ENCODE measurements at places on chromosomes 2 and 18.

GRCh38 chr18:12301263-12302005 is 6.6 kb upstream of the TUBB6 start:
- H3K36me3 ChIP-seq = no peaks in the 10 kb centered on the region
- no peak for DNase-seq
- no peak overlapping the region for H3K27ac ChIP-seq
- H3K4me1 ChIP-seq = no peaks in the 10 kb centered on the region

- no peaks in the 10 kb centered on the region for H3K36me3 ChIP-seq
- peak; percentile 35 for DNase-seq
- H3K4me1 ChIP-seq = no peaks in the 10 kb centered on the region
- no peak overlapping the region for H3K27ac ChIP-seq
Measured at GRCh38 chr18:79590191-79591031, 89.2 kb upstream of the CTDP1 start.

GRCh38 chr18:54233228-54233625 is 8.8 kb upstream of the MBD2 start:
- no peaks in the 10 kb centered on the region for H3K27me3 ChIP-seq
- no peak overlapping the region for H3K27ac ChIP-seq
- H3K36me3 ChIP-seq = no peaks in the 10 kb centered on the region
- no peaks in the 10 kb centered on the region for H3K4me1 ChIP-seq
- DNase-seq = no peak

- H3K4me1 ChIP-seq = no peaks in the 10 kb centered on the region
- no peak overlapping the region for H3K27ac ChIP-seq
- no peak for DNase-seq
- no peaks in the 10 kb centered on the region for H3K27me3 ChIP-seq
- H3K36me3 ChIP-seq = no peaks in the 10 kb centered on the region
Measured at GRCh38 chr2:166972418-166972817, 84.1 kb downstream of the XIRP2 start.

- no peak overlapping the region for H3K4me3 ChIP-seq
- no peaks in the 10 kb centered on the region for H3K4me1 ChIP-seq
- no peaks in the 10 kb centered on the region for H3K27me3 ChIP-seq
- no peaks in the 10 kb centered on the region for H3K36me3 ChIP-seq
Measured at GRCh38 chr2:212618636-212619035, 80.0 kb upstream of the ERBB4 start.

DNA sequence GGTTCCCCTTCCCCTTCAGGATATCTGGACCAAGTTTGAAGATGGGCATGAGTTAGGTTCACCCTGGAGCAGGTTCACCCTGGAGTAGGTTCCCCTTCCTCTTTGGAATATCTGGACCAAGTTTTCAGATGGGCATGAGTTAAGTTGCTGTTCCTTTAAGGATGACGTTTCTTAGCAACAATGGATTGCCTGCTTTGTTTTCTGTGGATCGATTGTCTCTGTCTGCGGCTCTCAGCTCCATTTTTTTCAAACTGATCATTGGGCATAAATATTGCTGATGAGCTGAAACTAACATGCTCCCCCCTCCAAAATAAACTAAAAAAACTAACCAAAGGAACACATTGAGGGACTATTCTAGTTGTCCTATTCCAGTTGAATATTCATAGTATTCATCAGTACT is 149.5 kb downstream of the SPP2 start:
- no peaks in the 10 kb centered on the region for H3K36me3 ChIP-seq
- H3K4me3 ChIP-seq = no peak overlapping the region
- H3K27ac ChIP-seq = no peak overlapping the region
- no peaks in the 10 kb centered on the region for H3K4me1 ChIP-seq
- no peaks in the 10 kb centered on the region for H3K27me3 ChIP-seq

DNA sequence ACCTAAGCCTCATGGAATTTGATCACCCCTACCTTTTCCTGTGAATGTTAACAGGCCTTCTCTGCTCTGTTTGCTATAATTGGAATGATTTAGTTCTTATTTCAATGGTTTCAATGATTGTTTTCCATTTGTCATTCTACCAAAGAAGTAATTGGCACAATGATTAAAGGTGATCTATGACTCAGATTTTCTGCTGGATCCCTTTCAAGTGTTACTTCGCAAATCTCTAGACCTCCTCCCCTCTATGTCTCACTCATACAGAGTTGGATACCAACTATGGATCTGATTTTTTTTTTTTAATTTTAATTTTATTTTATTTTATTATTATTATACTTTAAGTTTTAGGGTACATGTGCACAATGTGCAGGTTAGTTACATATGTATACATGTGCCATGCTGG is 29.6 kb upstream of the FAM117B start:
- no peaks in the 10 kb centered on the region for H3K4me1 ChIP-seq
- DNase-seq = no peak
- H3K27me3 ChIP-seq = no peaks in the 10 kb centered on the region
- H3K36me3 ChIP-seq = no peaks in the 10 kb centered on the region
- H3K27ac ChIP-seq = no peak overlapping the region

DNA sequence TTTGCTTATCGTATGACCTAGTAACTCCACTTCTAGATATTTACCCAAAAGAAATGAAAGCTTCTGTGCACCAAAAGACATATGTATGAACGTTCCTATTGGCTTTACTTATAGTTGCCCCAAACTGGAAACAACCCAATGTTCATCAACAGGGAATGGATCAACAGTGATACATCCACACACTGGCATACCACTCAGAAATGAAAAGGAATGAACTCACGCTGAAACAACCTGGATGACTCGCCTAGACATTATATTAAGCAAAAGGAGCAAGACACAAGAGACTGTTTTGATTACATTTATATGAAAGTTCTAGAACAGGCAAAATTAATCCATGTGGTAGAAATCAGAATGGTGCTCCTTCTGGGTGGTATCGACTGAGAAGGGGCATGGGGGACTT is 18.9 kb downstream of the ADRA2B start:
- no peaks in the 10 kb centered on the region for H3K36me3 ChIP-seq
- DNase-seq = no peak
- H3K27me3 ChIP-seq = no peaks in the 10 kb centered on the region
- H3K27ac ChIP-seq = no peak overlapping the region
- H3K4me3 ChIP-seq = no peak overlapping the region

- H3K4me1 ChIP-seq = peaks cover 22% of the 10 kb centered on the region
- no peak for DNase-seq
- H3K4me3 ChIP-seq = no peak overlapping the region
- no peak overlapping the region for H3K27ac ChIP-seq
- H3K27me3 ChIP-seq = no peaks in the 10 kb centered on the region
Measured at GRCh38 chr2:113692698-113693428, 63.6 kb downstream of the SLC35F5 start.

GRCh38 chr2:147715807-147716206 is 129.0 kb upstream of the ACVR2A start:
- H3K27me3 ChIP-seq = no peaks in the 10 kb centered on the region
- H3K36me3 ChIP-seq = no peaks in the 10 kb centered on the region
- no peak overlapping the region for H3K27ac ChIP-seq
- H3K4me1 ChIP-seq = no peaks in the 10 kb centered on the region
- no peak overlapping the region for H3K4me3 ChIP-seq

DNA sequence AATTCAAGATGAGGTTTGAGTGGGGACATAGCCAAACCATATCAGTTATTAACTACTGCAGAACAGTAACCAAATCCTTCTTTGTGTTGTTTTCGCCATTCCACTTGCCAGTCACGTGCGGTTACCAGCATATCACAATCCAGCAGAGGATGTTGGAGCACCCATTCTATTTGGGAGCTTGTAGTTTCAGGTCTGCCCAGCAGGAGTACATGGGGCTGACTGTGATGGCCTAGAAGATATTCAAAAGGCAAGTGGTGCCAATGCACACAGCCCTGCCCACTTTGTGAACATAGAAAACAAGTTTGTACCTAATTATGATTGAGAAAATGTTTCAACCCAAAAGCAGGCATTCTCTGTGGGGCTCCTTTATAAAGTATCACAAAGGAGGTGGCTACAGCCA is 57.0 kb downstream of the ZNF519 start:
- H3K4me1 ChIP-seq = no peaks in the 10 kb centered on the region
- H3K4me3 ChIP-seq = no peak overlapping the region
- no peaks in the 10 kb centered on the region for H3K27me3 ChIP-seq
- H3K27ac ChIP-seq = no peak overlapping the region

DNA sequence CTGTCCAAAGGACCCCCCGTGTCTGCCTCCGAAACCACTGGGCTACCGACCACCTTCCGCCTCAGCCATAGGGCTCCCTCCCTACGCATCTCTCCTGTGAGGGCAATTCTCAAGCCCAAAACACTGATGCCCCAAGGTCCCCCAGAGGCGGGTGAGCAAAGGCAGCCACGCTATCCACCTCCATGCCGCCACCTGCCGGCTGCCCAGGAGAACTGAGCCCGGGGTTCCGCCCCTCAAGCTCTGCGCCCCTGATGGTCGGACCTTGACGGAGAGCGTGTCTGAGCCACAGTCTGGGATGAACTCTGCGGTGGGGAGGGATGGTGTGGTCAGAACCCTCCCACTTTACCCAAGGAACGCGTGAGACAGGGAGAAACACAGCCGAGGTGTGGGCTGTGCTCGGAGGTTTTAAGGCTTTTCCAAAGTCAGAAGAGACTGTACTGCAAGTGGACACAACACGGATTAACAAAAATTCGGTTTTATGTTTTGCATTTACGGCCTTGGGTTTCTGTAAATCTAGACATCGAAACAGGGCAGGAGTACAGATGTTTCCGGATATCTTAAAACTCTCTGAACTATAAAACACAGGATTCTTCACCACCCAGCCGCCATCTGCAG is 114.1 kb downstream of the ZNF516 start:
- no peak for DNase-seq
- no peaks in the 10 kb centered on the region for H3K27me3 ChIP-seq
- no peaks in the 10 kb centered on the region for H3K36me3 ChIP-seq
- peaks cover 19% of the 10 kb centered on the region for H3K4me1 ChIP-seq

GRCh38 chr2:3170792-3171455 is 206.7 kb downstream of the EIPR1 start:
- no peak overlapping the region for H3K4me3 ChIP-seq
- H3K4me1 ChIP-seq = no peaks in the 10 kb centered on the region
- no peak overlapping the region for H3K27ac ChIP-seq
- no peak for DNase-seq
- no peaks in the 10 kb centered on the region for H3K36me3 ChIP-seq
- no peaks in the 10 kb centered on the region for H3K27me3 ChIP-seq

DNA sequence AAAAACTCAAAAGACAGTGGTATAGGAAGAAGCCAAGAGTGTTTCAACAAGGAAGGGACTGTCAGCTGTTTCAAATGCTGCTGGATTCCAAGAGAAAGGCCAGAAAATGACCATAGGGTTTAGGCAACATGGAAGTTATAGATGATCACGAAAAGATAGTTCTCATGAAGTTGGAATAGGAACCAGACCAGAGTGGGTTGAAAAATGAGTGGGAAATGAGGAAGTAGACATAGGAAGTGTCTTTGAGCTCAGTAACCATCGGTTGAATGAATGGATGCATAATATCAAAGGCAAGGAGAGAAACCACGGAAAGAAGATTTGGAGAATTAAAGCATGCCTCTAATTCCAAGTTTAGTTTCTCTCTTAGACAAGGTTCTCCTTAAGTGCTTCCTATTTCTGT is 1.3 kb downstream of the NCAPH start:
- no peaks in the 10 kb centered on the region for H3K27me3 ChIP-seq
- H3K4me1 ChIP-seq = peaks cover 18% of the 10 kb centered on the region
- no peak for DNase-seq

DNA sequence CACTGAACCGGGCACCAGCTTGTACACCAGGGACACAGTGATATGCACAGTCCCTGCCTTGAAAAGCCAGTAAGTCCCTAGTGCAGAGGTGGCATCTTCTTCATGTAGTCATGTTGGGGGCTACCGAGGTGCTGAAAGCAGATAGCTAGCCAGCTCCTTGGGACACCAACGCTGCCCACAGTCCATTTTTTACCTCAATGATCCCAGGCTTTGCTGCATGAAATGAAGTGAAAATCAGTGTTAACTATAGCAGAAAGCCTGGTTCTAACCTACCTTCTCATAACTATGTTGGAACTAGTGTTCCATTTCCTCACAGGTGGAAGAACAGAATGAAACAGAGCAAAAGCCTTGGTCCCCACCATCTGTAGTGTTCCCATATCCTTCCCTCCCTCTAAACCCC is 66.6 kb upstream of the EML6 start:
- H3K4me3 ChIP-seq = no peak overlapping the region
- peaks cover 83% of the 10 kb centered on the region for H3K36me3 ChIP-seq
- no peaks in the 10 kb centered on the region for H3K27me3 ChIP-seq
- DNase-seq = no peak
- no peak overlapping the region for H3K27ac ChIP-seq

DNA sequence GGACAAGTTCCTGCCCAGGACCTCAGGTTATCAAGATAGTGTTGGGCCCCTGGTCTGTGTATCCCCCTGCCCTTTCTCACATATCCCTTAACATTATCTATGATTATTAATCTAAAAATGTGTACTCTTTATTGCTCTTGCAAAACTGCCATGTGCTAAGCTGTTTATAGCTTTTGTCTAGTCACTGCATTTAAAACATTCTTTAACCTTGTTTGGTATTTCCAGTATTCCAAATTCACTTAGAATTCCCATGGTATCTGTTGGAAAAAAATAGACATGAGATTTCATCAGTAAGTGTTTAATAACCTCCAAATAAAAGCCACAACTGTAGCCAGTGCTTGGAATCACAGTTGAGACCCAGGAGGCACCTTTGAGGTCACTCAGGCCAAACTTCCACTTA is 16.2 kb upstream of the GLS start:
- no peak for DNase-seq
- no peaks in the 10 kb centered on the region for H3K27me3 ChIP-seq
- H3K36me3 ChIP-seq = no peaks in the 10 kb centered on the region
- no peak overlapping the region for H3K27ac ChIP-seq
- H3K4me1 ChIP-seq = peaks cover 18% of the 10 kb centered on the region

DNA sequence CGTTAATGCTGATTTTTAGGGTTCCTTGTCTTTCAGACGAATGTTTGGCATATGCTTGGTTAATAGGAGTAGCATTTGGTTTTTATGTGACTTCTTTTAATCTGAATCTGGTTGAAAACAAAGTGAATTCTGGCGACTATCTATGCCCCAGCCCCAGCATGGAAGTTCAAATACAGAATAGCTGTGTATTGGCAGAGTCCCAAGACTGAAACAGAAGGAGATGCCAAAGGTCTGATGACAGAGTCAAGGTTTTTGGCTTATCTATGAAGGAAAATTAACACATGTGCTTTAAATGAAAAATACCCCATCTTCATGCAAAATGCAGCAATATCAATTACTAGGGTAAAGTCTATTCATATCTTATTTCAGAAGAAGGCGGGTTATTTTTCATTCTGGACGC is 734.8 kb upstream of the NXPH2 start:
- H3K27me3 ChIP-seq = no peaks in the 10 kb centered on the region
- H3K4me3 ChIP-seq = no peak overlapping the region
- no peaks in the 10 kb centered on the region for H3K36me3 ChIP-seq
- no peaks in the 10 kb centered on the region for H3K4me1 ChIP-seq
- H3K27ac ChIP-seq = no peak overlapping the region
- DNase-seq = no peak

- H3K36me3 ChIP-seq = no peaks in the 10 kb centered on the region
- no peak overlapping the region for H3K4me3 ChIP-seq
- no peaks in the 10 kb centered on the region for H3K27me3 ChIP-seq
- H3K4me1 ChIP-seq = no peaks in the 10 kb centered on the region
- DNase-seq = no peak
Measured at GRCh38 chr2:133780997-133781513, 212.8 kb upstream of the NCKAP5 start.

GRCh38 chr2:39379643-39380524 is 57.2 kb downstream of the MAP4K3 start:
- no peak for DNase-seq
- no peak overlapping the region for H3K27ac ChIP-seq
- no peaks in the 10 kb centered on the region for H3K4me1 ChIP-seq
- H3K27me3 ChIP-seq = no peaks in the 10 kb centered on the region
- no peaks in the 10 kb centered on the region for H3K36me3 ChIP-seq

Measured in CD8-positive, alpha-beta memory T cell (primary cell).